HFFc6 (cell line): ENCODE measurements at places on chromosomes 6 and 20.

- H3K4me1 ChIP-seq: no peaks in the 10 kb centered on the region
- DNase-seq: no peak
- H3K36me3 ChIP-seq: no peaks in the 10 kb centered on the region
- H3K27ac ChIP-seq: no peak overlapping the region
- H3K27me3 ChIP-seq: peaks cover 5% of the 10 kb centered on the region
These were observed 2.4 kb downstream of the CST8 start for GRCh38 chr20:23493172-23493772.

GRCh38 chr6:106894978-106895702, 79.4 kb downstream of the CD24 start:
- H3K4me3 ChIP-seq: no peak overlapping the region
- H3K27ac ChIP-seq: no peak overlapping the region
- no peak for DNase-seq
- no peaks in the 10 kb centered on the region for H3K4me1 ChIP-seq

- H3K36me3 ChIP-seq: no peaks in the 10 kb centered on the region
- no peak overlapping the region for H3K27ac ChIP-seq
- H3K4me3 ChIP-seq: no peak overlapping the region
- no peak for DNase-seq
- peaks cover 8% of the 10 kb centered on the region; the same call in 1 of the 2 replicates for H3K4me1 ChIP-seq
These were observed 58.0 kb upstream of the FRMD1 start for GRCh38 chr6:168137024-168137423.

DNA sequence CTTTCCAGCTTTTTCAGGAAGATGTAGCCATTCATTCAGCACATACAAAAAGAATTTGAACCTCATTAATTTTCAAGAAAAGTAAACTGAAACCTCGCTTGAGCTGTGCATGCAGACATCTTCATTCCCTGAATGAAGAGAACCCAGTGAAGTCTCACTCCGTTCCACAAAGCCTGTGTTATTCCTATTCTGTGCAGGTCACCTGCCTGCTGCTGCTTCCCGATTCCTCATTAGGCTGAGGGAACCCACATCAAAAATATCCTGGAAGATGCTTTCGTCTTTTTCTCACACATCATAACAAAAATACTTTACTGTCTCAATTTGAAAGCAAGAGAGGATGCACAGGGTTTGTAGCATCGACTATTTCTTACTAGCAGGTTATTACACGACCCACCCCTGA, 40.1 kb downstream of the TRMT6 start:
- peaks cover 27% of the 10 kb centered on the region for H3K27me3 ChIP-seq
- peaks cover 6% of the 10 kb centered on the region; the same call in 1 of the 2 replicates for H3K4me1 ChIP-seq
- no peak overlapping the region for H3K4me3 ChIP-seq
- H3K27ac ChIP-seq: no peak overlapping the region

- no peak for DNase-seq
- peaks cover 7% of the 10 kb centered on the region; the same call in 1 of the 2 replicates for H3K36me3 ChIP-seq
- H3K27ac ChIP-seq: no peak overlapping the region
- H3K4me3 ChIP-seq: no peak overlapping the region
These were observed 164.5 kb downstream of the COL12A1 start for GRCh38 chr6:75041381-75041780.

DNA sequence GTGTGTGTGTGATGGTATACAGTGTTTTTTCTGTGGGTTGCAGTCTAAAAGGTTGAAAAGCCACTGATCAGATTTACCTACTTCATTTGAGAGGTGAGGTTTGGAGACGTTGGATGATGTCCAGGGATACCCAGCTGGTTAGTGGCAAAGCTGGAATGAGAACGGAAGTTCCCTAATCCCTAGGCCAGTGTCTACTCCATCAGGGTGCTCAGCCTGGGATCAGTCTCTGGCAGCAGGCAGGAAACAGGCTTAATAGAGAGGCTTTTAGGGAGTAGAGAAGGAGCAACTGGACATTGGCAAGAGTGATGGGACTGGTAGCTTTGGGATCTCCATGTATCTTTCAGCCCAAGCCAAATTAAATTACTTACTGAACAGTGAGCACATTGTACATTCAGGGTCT, 80.7 kb downstream of the C6orf52 start:
- peaks cover 55% of the 10 kb centered on the region; the same call in 1 of the 2 replicates for H3K4me1 ChIP-seq
- DNase-seq: no peak
- peaks cover 8% of the 10 kb centered on the region; the same call in 1 of the 2 replicates for H3K27me3 ChIP-seq
- H3K27ac ChIP-seq: no peak overlapping the region

DNA sequence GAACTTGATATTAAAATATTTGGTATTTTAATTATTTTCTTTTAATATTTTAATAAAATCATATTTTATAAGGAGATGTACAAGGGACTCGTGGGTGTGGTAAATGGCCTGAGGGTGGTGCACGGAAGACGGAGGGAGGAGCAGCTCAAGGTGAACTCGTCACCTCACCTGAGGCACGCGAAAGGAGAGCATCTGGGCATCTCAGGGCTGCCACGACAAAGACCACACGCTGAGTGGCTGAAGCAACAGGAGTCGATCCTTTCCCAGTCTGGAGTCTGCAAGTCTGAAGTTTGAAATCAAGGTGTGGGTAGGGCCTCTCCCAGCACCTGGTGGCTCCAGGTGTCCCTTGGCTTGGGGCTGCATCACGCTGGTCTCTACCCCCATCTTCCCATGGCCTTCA, 39.7 kb downstream of the APCDD1L start:
- peaks cover 5% of the 10 kb centered on the region; the same call in 1 of the 2 replicates for H3K4me1 ChIP-seq
- H3K36me3 ChIP-seq: peaks cover 21% of the 10 kb centered on the region
- no peak for DNase-seq
- no peak overlapping the region for H3K4me3 ChIP-seq

DNA sequence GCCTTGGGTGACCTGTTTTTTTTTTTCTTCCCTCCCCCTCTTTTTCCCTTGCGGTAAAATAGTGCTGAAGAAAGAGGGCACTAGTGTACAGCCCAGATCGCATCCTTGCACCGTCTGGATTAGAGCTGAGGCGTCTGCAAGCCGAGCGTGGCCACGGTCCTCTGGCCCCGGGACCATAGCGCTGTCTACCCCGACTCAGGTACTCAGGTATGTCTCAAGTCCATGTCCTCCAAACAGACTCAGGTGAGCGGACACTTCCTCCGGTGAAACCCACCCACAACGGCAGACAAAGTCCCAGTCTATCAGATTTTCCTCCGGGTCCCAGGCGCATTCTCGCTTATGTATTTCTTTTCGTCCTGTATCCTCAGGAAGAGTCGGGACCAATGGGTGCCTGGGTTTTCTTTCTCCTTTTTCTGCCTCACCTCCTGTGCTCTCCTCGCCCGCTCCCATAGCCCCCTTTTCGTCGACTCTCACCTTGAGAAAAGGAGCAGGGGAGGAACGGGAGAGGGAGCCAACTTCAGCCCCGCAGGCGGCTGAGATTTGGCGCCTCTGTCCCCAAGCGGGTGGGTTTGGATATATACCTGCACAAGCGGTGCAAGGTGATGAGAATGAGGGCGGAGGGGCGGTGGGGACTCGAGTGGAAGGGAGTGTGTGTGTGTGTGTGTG, 1.1 kb upstream of the GRM1 start:
- no peaks in the 10 kb centered on the region for H3K4me1 ChIP-seq
- H3K36me3 ChIP-seq: no peaks in the 10 kb centered on the region
- H3K27ac ChIP-seq: no peak overlapping the region
- DNase-seq: no peak
- no peak overlapping the region for H3K4me3 ChIP-seq
- H3K27me3 ChIP-seq: peaks cover 1% of the 10 kb centered on the region

DNA sequence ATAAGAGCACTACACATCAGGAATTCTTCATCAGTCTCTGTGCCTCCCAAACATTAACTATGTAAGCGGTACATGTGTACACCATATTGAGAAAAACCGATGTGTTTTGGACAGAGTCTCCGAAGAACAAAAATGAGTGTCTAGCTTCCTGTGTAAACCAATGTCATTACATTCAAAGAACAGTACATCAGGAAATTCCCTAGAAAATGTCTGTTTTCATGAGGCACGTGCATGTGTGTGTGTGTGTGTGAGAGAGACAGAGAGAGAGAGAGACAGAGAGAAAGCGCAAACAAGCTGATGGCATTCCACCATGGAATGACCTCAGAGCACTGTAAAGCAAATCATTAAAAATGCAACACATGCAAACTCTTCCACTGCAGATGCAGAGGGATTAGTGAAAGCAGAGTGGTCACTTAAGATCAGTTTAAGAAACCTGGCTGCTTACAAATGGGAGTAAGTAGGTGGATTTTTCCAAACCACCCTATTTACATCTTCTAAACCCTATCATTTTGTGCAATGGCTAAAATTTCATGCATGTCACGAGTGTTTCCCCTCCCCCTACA, 133.9 kb downstream of the HIVEP2 start:
- no peaks in the 10 kb centered on the region; the same call in 1 of the 2 replicates for H3K27me3 ChIP-seq
- H3K36me3 ChIP-seq: peaks cover 18% of the 10 kb centered on the region
- no peak overlapping the region; the same call in 1 of the 2 replicates for H3K4me3 ChIP-seq
- peaks cover 20% of the 10 kb centered on the region for H3K4me1 ChIP-seq

- H3K27ac ChIP-seq: no peak overlapping the region
- no peak for DNase-seq
- H3K27me3 ChIP-seq: no peaks in the 10 kb centered on the region; the same call in 1 of the 2 replicates
- no peaks in the 10 kb centered on the region for H3K4me1 ChIP-seq
- H3K4me3 ChIP-seq: no peak overlapping the region
These were observed 403 bp downstream of the CDH26 start for GRCh38 chr20:59958626-59959025.

DNA sequence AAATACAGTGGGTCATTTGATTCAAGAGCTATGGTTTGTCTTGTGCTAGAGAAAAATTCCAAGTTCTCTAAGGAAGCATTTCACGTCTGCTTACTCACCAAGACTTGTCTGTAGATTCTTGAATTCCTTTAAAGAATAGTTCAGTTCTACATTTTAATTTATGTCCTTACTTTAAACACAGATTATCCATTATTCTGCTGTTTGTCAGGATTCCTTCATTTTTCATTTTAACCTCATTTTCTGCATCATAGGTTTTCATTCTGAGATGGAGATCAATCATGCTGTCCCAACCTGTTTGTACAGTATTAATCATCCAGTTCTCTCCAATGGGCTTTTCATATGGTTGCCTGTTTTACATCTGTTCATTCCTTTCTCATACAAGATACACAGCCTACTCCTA, 24.5 kb upstream of the POPDC3 start:
- no peaks in the 10 kb centered on the region for H3K36me3 ChIP-seq
- H3K4me1 ChIP-seq: peaks cover 26% of the 10 kb centered on the region

- DNase-seq: no peak
- H3K36me3 ChIP-seq: peaks cover 8% of the 10 kb centered on the region
- no peaks in the 10 kb centered on the region; the same call in 1 of the 2 replicates for H3K27me3 ChIP-seq
- no peak overlapping the region for H3K4me3 ChIP-seq
- peaks cover 16% of the 10 kb centered on the region for H3K4me1 ChIP-seq
- H3K27ac ChIP-seq: no peak overlapping the region
These were observed 41.4 kb upstream of the ARID1B start for GRCh38 chr6:156735751-156736150.

GRCh38 chr6:14545496-14545895, 427.9 kb downstream of the CD83 start:
- H3K27me3 ChIP-seq: peaks cover 9% of the 10 kb centered on the region
- H3K36me3 ChIP-seq: no peaks in the 10 kb centered on the region
- no peak for DNase-seq
- H3K27ac ChIP-seq: no peak overlapping the region
- peaks cover 18% of the 10 kb centered on the region for H3K4me1 ChIP-seq

DNA sequence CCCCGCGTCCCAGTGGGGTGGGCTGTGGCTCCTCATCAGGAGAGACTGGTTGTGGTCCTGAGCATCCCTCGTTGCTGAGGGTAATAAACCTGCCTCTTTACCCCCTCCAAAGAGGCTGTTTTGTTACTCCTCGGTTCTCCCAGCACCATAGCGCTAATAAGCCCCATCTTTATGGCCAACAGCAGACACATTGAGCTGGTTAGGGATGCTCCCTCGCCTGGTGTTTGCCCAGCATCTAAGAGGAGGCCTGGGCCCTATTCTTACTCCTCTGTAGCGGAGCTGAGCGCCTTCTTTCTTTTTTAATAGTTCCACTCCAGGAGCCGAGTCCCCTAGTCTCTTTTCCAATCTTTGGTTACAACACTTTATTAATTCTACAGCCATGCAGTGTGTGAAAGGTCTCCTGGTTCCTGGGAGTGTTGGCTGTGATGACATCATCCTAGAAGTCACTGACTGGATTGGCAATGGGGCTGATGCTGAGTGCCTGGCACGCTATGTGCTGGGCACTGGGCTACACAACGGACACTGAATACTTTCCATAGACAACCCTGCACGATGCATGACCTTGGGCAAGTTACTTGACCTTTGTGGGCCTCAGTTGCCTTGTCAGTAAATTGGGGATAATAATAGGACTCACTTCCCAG, 50.6 kb upstream of the CCDC167 start:
- peaks cover 41% of the 10 kb centered on the region for H3K4me1 ChIP-seq
- DNase-seq: no peak
- no peak overlapping the region for H3K4me3 ChIP-seq
- no peak overlapping the region for H3K27ac ChIP-seq

GRCh38 chr6:43810965-43811732, 41.1 kb downstream of the VEGFA start:
- H3K4me1 ChIP-seq: peaks cover 11% of the 10 kb centered on the region
- H3K36me3 ChIP-seq: no peaks in the 10 kb centered on the region
- no peak for DNase-seq
- peaks cover 8% of the 10 kb centered on the region for H3K27me3 ChIP-seq

- no peak for DNase-seq
- no peaks in the 10 kb centered on the region; the same call in none of the 2 replicates for H3K27me3 ChIP-seq
- H3K4me3 ChIP-seq: peak overlapping the region; percentile 91
- H3K27ac ChIP-seq: peak overlapping the region; percentile 89
These were observed 1.5 kb downstream of the LAMA4 start for GRCh38 chr6:112252571-112253497.

DNA sequence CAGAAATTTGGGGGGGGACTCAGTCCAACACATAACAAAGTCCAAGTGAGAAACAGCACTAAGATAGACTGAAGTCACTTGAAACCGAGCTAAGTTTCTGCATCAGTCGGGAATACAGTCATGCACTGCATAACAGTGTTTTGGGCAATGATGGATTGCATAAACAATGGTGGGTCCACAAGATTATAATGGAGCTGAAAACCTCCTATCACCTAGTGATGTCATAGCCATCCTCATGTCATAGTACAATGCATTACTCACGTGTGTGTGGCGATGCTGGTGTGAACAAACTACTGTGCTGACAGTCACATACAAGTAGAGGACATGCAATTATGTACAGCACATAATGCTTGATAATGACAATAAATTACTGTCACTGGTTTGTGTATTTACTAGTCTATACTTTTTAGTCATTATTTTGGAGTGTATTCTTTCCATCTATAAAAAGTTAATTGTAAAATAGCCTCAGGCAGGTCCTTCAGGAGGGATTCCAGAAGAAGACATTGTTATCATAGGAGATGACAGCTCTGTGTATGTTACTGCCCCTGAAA, 154.5 kb upstream of the ECI2 start:
- H3K36me3 ChIP-seq: no peaks in the 10 kb centered on the region
- H3K4me3 ChIP-seq: no peak overlapping the region
- no peak overlapping the region for H3K27ac ChIP-seq
- H3K27me3 ChIP-seq: peaks cover 21% of the 10 kb centered on the region; the same call in 1 of the 2 replicates
- H3K4me1 ChIP-seq: peaks cover 6% of the 10 kb centered on the region
